Mucosa of descending colon (tissue), 3 donors: ENCODE measurements at places on chromosomes 2 and 18. TPM values are rescaled to one million over a fixed set of nuclear protein-coding genes. Genes with fewer than 3 reads are reported as not detected.

The EMILIN1 gene
- total RNA-seq, result 42.3 TPM

The SETBP1 gene
- total RNA-seq, result 15.0 TPM

- no peak for DNase-seq
Measured at GRCh38 chr18:24315170-24315569, 82.5 kb downstream of the OSBPL1A start.

DNA sequence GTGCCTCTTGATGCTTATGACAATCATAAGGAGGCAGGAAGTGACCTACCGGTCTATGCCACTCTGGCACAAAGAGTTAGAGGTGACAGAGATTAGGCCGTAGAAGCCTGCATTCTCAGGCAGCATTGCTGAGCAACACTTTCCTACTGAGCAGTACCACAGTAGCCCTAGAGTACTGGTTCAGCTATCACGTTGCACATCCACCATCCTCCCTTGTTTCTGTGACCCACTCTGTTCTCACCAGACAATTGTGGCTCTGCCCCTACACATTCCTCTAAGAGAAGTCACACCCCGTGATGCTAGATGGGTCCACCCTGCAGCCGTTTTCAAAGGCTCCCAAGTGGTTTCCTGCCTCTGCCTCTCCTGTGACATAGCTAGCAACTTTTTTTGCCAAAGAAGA is 22.6 kb upstream of the SUCLG1 start:
- DNase-seq, result no peak

DNA sequence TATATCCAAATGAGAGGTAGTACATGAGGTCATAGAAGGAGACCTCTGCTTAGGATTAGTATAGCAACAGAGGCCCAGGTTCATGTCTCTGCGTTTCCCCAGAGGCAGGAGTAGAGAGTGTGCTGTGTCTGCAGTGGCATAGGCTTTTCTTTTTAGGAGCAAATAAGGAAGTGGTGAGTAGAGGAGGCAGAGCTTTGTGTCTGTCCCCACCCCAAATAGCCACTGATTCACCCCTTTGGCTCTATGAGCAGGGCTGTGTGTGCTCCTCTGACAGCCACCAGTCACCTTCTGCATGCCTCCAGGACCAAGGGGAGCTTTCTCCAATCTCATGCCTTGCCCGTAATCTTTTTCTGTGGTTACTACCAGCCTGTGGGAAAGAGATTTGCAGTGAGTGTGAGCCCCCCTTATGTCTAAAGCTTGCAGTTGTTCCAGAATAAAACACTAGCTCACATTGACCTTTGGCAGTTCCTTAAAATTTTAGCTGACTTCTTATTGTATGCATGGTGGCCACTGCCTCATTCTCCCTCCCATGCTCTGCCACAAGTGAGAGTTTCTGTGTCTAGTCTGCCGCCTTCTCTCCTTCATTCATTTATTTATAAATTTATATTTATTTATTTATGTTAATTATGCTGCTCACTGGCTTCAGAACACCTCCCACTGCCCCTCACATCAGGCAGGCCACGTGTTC is 23.5 kb upstream of the ELAC1 start:
- no peak for DNase-seq

GRCh38 chr2:75268112-75268511 is 68.8 kb upstream of the TACR1 start:
- no peak for DNase-seq
